ENCODE measurements at places on chromosomes 13 and 19.

DNA sequence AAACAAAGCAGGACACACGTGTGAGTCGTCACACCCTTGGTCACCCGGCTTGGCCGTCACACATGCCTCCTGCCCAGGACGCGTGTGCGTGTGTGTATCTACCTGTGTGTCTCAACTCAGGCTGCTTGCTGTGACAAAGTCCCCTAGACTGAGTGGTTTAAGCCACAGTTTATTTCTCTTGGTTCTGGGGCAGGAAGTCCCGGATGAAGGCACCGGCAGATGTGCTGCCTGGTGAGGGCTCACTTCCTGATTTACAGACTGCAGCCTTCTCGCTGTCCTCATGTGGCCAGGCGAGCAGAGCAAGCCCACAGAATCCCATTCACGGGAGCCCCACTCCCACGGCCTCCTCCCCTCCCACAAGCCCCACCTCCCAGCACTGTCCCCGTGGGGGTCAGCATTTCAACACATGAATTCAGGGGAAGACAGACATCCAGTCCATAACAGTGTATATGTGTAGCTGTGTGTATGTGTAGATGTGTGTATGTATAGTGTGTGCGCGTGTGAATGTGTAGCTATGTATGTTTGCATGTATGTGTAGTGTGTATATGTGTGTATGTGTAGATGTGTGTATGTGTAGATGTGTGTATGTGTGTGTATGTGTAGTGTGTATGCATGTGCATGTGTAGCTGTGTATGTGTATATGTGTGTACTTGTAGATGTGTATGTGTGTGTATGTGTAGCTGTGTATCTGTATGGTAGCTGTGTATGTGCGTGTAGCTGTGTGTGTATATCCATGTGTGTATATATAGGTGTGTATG lies 51.5 kb downstream of the MCF2L start:
- H3K27me3 ChIP-seq, result no peaks in the 10 kb centered on the region
- no peak for DNase-seq
- no peak overlapping the region for H3K4me3 ChIP-seq
- no peaks in the 10 kb centered on the region for H3K4me1 ChIP-seq
- H3K36me3 ChIP-seq, result peaks cover 2% of the 10 kb centered on the region

- H3K4me3 ChIP-seq, result no peak overlapping the region
- H3K36me3 ChIP-seq, result no peaks in the 10 kb centered on the region
- peaks cover 19% of the 10 kb centered on the region for H3K4me1 ChIP-seq
- no peaks in the 10 kb centered on the region for H3K27me3 ChIP-seq
- H3K27ac ChIP-seq, result no peak overlapping the region
- no peak for DNase-seq
Measured at GRCh38 chr19:2529473-2529918, 53.6 kb downstream of the GADD45B start.

- DNase-seq, result no peak
- peaks cover 67% of the 10 kb centered on the region for H3K4me1 ChIP-seq
- H3K4me3 ChIP-seq, result peak overlapping the region; percentile 69
- H3K36me3 ChIP-seq, result no peaks in the 10 kb centered on the region
- no peaks in the 10 kb centered on the region for H3K27me3 ChIP-seq
Measured at GRCh38 chr19:14375582-14376291, 5.5 kb upstream of the ADGRE5 start.

GRCh38 chr19:2309734-2310362 lies 1.9 kb upstream of the LINGO3 start:
- peaks cover 45% of the 10 kb centered on the region for H3K27me3 ChIP-seq
- H3K4me1 ChIP-seq, result peaks cover 2% of the 10 kb centered on the region
- H3K4me3 ChIP-seq, result no peak overlapping the region
- H3K27ac ChIP-seq, result no peak overlapping the region
- peaks cover 2% of the 10 kb centered on the region for H3K36me3 ChIP-seq

DNA sequence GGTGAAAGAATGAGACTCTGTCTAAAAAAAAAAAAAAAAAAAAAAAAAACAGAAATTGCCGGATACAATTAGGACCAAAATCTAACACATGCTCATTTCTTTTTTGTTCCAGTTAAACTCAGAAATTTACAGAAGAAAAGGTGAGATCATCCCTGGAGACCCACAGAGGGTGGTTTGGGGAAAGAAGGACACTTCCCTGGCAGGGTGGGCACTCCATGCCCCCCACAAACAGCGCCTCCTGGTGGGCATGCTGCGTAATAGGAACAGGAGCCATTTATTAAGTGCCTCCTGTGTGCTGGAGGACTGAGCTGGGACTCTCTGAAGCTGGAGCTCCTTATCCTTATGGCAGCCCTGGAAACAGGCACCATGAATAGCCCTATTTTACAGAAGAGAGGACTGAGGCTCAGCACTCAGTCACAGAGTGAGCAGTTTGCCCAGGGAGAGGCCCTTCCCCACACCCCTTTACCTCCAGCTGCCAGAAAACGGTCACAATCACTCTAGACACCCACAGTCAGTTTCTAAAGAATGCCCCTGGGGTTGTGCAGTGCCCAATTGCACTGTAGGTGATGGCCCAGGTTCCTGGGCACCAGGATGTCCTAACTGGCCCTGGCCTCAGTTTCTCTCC lies 10.1 kb downstream of the C19orf38 start:
- peak; percentile 58 for DNase-seq
- H3K4me3 ChIP-seq, result no peak overlapping the region
- H3K4me1 ChIP-seq, result no peaks in the 10 kb centered on the region
- no peak overlapping the region for H3K27ac ChIP-seq
- no peaks in the 10 kb centered on the region for H3K27me3 ChIP-seq

GRCh38 chr13:111186305-111186935 lies 71.3 kb downstream of the ARHGEF7 start:
- no peak overlapping the region for H3K4me3 ChIP-seq
- DNase-seq, result no peak
- peaks cover 99% of the 10 kb centered on the region for H3K4me1 ChIP-seq
- no peaks in the 10 kb centered on the region for H3K27me3 ChIP-seq
- H3K36me3 ChIP-seq, result peaks cover 45% of the 10 kb centered on the region
- peak overlapping the region; percentile 50 for H3K27ac ChIP-seq

DNA sequence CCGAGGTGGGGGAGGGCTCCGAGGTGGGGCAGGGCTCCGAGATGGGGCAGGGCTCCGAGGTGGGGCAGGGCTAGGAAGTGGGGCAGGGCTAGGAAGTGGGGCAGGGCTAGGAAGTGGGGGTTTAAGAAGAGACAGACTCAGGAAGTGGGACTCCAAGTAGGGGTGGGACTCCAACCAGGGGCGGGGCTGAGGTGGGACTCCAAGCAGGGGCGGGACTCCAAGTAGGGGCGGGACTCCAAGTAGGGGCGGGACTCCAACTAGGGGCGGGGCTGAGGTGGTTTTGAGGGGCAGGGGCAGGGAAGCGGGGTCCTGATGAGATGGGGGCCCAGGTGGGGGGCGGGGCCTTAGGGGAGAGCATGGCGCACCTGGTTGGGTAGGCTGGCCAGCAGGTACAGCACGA lies 13.6 kb downstream of the CFD start:
- H3K4me3 ChIP-seq, result no peak overlapping the region
- peak overlapping the region; percentile 61 for H3K27ac ChIP-seq
- peaks cover 9% of the 10 kb centered on the region for H3K36me3 ChIP-seq
- peaks cover 10% of the 10 kb centered on the region for H3K4me1 ChIP-seq

- H3K4me1 ChIP-seq, result no peaks in the 10 kb centered on the region
- no peak for DNase-seq
- no peaks in the 10 kb centered on the region for H3K36me3 ChIP-seq
- H3K4me3 ChIP-seq, result no peak overlapping the region
- H3K27me3 ChIP-seq, result no peaks in the 10 kb centered on the region
Measured at GRCh38 chr13:57345526-57345925, 178.5 kb downstream of the PRR20E start.

DNA sequence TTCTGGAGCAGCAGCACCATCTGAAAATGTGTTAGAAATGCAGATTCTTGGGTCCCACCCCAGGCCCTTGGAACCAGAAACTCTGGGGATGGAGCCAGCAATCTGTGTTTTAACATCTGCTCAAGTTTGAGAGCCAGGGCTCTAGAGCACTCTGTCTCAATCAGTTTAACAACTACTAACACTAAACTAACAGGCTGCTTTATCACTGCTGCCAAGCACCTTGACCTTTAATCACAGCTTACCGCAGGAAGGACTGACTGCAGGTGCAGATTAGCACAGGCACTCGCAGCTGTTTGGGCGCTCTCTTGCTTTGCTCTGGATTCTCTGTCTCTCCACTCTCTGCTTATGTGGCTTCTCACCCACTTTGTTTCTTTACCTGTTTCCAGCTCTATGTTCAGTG lies 163.5 kb downstream of the MTUS2 start:
- no peak overlapping the region for H3K4me3 ChIP-seq
- DNase-seq, result no peak
- H3K36me3 ChIP-seq, result no peaks in the 10 kb centered on the region
- no peaks in the 10 kb centered on the region for H3K4me1 ChIP-seq
- peaks cover 3% of the 10 kb centered on the region for H3K27me3 ChIP-seq
- H3K27ac ChIP-seq, result no peak overlapping the region
